ENCODE measurements at places on chromosomes 3 and 15.

GRCh38 chr15:67161412-67161811 is 93.0 kb downstream of the AAGAB start:
- DNase-seq = no peak

- DNase-seq = peak; percentile 94
Observed at GRCh38 chr3:189937302-189938127, 183.2 kb downstream of the P3H2 start.

GRCh38 chr15:37015035-37015434 is 85.3 kb downstream of the MEIS2 start:
- DNase-seq = no peak

- no peak for DNase-seq
Observed at GRCh38 chr3:117602058-117602644, 892.6 kb downstream of the TUSC7 start.

- no peak for DNase-seq
Observed at GRCh38 chr3:46208167-46208704, at the start of gene CCR1. CCR1 (minus strand) TSS chr3:46208313; CDS start chr3:46204313, 4,000 bp downstream.

DNA sequence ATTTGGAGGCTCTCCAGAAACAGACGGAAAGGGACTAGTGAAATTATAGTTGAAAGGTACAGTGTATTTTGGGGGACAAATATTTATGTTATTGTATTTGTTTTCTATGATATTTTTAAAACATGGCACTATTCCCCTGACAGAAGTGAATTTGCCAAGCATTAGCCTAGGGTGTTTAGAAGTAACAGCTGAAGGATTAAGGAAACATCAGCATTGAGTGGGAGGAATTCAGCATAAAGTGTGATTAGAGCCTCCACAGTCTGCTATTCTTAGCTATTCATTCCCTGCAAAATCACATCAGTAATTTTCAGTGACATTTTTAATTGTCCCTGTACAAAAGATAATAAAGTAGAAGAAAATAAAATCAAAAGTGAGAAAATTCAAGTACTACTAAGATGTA is 231.4 kb downstream of the ROBO2 start:
- DNase-seq = no peak

- no peak for DNase-seq
Observed at GRCh38 chr15:29692527-29692926, 129.7 kb downstream of the TJP1 start.

DNA sequence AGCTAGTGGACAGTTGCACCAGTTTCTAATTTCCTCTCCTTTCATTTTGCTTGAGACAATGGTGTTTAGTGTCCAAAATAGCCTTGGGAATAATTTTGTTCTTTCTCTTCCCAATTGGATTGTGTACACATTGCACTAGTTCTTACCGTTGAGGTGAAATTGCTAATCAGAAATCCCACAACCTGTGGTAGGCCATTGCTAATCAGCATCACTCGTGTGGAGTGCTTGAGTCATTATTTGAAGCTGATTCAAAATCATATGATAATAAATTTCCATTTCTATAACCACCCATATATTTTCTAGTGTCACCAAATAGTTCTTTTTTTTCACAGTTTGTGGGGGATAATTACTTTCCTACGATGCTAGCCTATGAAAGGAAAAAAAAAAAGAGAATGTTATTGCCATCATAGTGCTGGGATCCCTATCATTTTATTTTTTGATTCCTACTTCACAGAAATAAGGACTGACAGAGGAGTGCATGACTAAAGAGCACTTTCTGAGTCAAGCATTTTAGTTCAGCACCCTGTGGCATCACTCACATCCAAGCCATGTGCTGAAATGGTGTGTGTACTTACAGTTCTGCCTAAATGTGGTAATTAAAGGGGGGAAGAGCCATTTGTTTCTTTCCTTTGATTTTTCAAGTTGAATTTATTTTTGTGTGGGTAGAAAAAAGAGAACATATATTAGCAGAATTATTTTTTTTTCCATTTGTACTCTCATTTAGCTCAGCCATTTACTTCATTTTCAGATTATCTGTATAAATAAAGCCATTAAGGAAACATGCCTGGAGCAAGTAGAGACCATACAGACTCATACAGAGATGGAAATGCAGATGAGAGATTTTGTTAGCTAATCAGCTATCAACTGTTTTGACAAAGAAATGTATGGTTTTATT is 108.0 kb upstream of the MEIS2 start:
- DNase-seq = no peak

DNA sequence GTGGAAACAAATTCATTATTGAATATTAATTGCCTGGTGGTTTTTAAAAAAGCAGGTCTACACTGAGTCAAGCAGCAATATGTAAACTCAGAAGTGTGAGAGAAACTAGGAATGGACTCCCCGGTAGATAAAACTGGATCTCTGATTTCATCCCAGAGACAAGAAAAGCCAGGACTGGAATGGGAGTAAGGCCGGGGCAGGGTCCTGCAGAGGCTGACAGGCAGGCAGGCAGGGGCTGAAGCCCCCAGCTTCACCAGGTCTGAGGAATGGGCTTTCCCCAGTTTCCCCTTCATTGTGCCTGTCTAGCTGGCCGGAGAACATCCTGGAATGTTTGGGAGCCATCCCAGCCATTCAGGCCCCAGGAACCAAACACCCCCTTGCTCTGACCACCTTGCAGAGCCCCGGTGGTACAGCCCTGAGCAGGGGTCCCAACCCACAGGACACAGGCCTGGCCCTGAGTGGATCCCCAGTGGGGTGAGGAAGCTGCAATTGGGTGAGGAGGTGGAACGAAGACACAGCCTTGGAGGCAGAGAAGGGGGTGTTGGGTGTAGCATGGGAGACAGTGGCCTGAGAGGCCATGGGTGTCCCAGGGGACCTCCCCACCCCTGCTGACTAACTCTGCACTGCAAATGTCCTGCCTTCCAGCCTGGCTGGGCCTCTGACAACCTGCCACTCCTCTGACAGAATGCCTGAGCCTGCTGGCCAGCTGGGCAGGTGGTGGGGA is 31.7 kb upstream of the XYLB start:
- DNase-seq = no peak

GRCh38 chr3:162195147-162195546 is 698.5 kb downstream of the OTOL1 start:
- no peak for DNase-seq

GRCh38 chr15:35626571-35627318 is 80.8 kb upstream of the DPH6 start:
- no peak for DNase-seq

DNA sequence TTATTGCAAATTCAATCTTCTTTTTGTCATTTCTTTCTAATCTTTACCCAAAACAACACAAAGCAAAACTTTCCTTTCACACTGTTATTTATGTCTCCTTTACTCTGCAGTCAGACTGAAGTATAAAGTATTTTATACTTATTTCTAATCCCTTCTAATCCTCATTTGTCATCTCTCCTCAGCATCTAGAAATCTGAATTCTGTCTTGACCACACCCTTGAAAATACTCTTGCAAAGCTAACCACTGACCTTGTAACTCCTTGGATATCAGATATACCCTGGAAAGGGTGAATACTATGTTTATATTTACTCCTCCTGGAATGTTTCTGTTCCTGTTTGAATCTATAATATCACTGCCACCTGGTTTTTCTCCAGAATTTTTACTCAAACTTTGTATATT is 481.1 kb downstream of the ZNF385D start:
- no peak for DNase-seq

DNA sequence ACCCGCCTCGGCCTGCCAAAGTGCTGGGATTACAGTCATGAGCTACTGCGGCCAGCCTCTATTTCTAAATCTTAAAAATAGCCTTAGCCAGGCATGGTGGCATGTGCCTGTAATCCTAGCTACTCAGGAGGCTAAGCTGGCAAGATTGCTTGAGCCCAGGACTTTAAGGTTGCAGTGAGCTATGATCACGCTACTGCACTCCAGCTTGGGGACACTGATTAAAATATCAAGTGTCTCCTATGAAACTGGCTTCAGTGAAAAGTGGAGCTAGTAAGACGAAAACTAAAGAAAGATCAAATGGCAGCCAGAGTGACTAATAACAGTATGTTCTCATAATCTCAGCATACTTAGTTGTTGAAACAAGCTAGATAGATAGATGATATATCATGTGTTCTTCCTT is 112.5 kb downstream of the STT3B start:
- no peak for DNase-seq

DNA sequence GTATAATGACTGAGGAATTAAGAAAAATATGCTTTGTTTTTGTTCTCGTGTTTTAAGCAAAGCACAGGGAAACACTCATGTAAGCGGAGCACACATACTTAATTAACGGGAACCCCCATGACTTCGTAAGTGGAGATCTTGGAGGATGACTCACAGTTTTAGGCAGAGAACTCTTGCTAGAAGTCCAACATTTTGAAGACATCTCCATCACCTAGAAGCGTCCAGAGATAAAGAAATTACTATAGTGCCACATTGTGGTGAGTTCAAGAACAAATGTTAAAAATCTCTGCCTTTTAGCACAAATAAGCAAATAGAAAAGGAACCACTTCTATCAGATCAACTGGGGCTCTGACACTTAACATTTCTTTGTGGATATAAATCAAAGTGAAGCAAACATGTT is 194.1 kb upstream of the ARHGEF26 start:
- peak; percentile 73 for DNase-seq

DNA sequence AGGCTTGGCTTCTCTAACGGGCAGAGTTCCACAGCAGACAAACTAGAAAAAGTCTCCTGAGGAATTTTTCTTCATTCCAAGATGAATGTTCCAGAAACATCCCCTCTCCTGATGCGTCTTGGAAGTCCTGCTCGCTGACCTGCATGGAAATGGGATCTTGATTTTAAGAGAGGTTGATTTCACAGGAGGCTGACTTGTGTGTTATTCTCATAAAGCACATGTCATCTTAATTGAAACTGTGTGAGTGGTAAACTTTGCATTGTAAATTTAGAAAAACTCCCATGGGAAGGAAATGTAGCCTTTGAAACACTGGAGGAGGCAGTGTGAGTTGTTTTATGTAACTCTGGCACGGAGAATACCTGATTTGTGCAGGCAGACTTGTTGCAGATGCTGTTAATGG is 337.8 kb upstream of the NR2E3 start:
- no peak for DNase-seq

GRCh38 chr3:41482134-41482533 is 282.8 kb downstream of the CTNNB1 start:
- no peak for DNase-seq

DNA sequence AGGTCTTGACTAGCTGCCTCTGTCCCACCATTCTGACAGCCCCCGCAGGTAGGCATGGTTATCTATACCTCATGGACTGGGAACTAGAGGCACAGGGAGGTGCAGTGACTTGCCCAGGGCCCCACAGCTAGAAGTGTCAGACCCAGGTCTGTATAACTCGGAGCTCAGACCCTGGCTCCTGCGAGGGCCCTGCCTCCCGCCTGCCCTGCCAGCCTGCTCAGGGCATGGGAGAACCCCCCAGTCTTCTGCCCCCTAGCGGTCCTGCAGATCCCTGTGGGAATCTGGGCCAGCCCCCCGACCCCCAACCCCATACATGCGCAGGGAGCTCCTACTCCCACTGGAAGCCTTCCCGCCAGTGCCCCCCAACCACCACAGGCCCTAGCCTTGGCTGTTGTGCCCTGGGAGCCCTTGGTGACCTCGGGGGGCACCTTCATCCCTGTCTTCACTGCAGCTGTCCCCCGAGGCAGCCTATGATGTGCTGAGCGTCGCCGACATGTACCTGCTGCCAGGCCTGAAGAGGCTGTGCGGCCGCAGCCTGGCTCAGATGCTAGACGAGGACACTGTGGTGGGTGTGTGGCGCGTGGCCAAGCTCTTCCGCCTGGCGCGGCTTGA is 6.9 kb downstream of the ABTB1 start:
- DNase-seq = no peak

DNA sequence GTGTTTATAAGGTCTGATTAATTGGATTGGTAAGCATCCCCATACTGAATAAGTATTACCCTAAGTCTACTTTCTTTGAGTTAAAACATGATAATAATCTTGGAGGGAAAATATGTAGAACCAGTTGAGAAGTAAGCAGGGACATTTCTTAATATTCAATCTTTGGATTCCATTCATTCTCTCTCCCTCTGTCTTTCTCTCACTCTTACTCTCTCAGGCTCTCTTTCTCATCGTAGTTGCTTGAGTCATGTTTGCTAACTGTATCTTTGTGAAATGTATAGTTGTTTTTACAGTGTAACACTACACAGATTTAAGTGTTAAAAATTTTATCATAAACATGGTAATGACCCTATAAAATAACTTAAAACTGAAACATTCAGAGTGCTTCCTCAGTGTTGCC is 163.8 kb downstream of the RSRC1 start:
- no peak for DNase-seq

DNA sequence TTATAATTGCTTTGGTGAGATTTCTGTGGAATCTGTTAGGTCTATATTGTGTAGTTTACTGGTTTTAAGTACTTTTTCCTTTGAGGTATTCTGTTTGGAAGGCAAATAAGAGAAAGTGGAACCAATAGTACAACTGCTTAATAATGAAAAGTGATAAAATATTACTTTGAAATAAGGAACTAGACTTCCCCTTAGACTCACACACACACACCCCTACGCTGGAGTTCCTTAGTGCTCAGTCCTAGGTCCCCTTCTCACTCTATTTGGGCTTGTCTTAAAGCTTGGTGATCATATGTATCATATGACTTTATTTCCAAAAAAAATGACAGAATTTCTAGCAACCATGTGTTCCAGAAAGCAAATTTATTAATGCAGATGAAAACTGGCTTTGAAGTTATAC is 494.0 kb upstream of the TGFBR2 start:
- no peak for DNase-seq

- peak; percentile 38 for DNase-seq
Observed at GRCh38 chr3:87082796-87083440, 92.0 kb upstream of the VGLL3 start.

GRCh38 chr3:161854232-161854771 is 357.7 kb downstream of the OTOL1 start:
- DNase-seq = peak; percentile 61

DNA sequence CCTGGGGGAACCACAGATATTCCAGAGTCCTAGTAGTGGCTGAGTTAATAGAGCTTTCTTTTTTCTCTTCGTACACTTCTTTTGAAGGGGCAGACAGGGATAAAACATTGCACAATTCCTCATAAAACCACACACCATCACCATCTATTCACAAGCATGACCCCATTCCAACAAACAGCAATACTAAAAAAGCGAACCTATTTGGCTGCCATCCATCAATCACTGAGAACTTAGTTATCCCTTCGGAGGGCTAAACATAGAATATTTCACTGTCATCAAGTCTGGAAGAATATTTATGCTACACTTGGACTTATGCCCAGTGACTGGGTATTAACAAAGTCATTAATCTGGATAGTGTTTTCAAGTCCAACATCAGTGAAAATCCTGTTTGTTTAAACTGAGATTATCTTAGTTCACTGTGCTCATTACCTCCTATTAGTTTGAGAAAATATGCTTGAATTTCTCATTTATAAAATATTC is 80.3 kb upstream of the PRTG start:
- peak; percentile 92 for DNase-seq

- DNase-seq = no peak
Observed at GRCh38 chr3:69204315-69204957, 82.0 kb upstream of the LMOD3 start.

GRCh38 chr3:151218136-151218535 is 15.1 kb upstream of the GPR171 start:
- DNase-seq = no peak
